ENCODE measurements at places on chromosomes 3 and 15. TPM values are rescaled to one million over a fixed set of nuclear protein-coding genes. Genes with fewer than 3 reads are reported as not detected.

The DCLK3 gene
- total RNA-seq, result 10.3 TPM

The PIGZ gene
- total RNA-seq, result 9.1 TPM

The CILP gene
- 0.63 TPM for total RNA-seq

The SOX14 gene
- total RNA-seq, result not detected

The CLDN16 gene
- total RNA-seq, result 0.63 TPM

The NR2F2 gene
- 5.6 TPM for total RNA-seq

The CHST2 gene
- 34.1 TPM for total RNA-seq

The RETNLB gene
- total RNA-seq, result not detected

The MNS1 gene
- total RNA-seq, result 2.8 TPM

The TMC3 gene
- 0.31 TPM for total RNA-seq

The GMPPB gene
- total RNA-seq, result 11.3 TPM

The GPR15 gene
- not detected for total RNA-seq

The SERPINI1 gene
- total RNA-seq, result 95.8 TPM

The KBTBD12 gene
- 3.8 TPM for total RNA-seq

The APBA2 gene
- 152 TPM for total RNA-seq

The LRRIQ4 gene
- 0.63 TPM for total RNA-seq

The SLC6A1 gene
- 93.0 TPM for total RNA-seq

The TERC gene
- 57.6 TPM for total RNA-seq

The SH2D7 gene
- total RNA-seq, result not detected

The OR5K2 gene
- total RNA-seq, result not detected

The TSEN2 gene
- total RNA-seq, result 53.5 TPM

The OR5H1 gene
- total RNA-seq, result not detected

The GNB4 gene
- total RNA-seq, result 111 TPM

The LRRC34 gene
- total RNA-seq, result 11.6 TPM

The FLNB gene
- 50.4 TPM for total RNA-seq

The MORC1 gene
- not detected for total RNA-seq

Data from parietal lobe (tissue), 2 donors.